SJSA1 (cell line): ENCODE measurements at places on chromosomes 3 and 15.

DNA sequence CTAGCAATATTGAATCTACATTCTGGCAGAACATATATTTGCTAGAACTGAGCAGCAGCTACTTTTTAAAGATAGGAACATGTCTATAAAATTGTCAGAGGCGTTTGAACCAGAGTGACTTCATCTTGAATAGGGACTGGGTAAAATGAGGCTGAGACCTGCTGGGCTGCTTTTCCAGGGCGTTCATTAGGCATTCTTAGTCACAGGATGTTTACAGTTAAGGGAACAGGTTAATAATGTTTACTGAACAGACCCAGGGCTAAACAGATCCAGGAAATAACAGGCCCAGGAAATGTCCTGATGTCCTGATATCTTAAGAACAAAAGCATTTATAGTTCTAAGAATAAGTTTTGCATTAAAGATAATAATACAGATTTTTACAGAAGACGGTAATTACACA is 34.5 kb upstream of the B3GALNT1 start:
- no peak for DNase-seq

DNA sequence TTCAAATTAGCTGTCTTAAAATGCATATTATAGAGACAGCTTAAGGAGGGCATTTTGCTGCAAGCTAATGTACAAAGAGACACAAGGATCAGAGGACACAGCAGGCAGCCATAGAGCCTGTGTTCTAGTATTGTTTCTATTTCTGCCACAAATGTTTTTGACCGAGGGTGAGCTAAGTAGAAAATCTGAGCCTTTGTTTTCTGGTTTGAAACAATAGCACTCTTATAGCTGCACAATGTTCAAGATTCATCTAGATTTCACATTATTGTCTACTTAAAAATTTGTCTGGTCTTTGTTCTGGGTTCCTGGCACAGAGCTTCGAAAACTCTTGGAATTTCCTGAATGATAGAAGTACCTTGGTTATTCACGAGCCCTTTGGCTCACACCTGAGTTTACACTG is 40.0 kb upstream of the TUSC7 start:
- DNase-seq: no peak

- DNase-seq: no peak
These were observed 56.2 kb downstream of the ITGA11 start for GRCh38 chr15:68375716-68376220.

- DNase-seq: no peak
These were observed 143.5 kb upstream of the NECTIN3 start for GRCh38 chr3:110928016-110928662.

DNA sequence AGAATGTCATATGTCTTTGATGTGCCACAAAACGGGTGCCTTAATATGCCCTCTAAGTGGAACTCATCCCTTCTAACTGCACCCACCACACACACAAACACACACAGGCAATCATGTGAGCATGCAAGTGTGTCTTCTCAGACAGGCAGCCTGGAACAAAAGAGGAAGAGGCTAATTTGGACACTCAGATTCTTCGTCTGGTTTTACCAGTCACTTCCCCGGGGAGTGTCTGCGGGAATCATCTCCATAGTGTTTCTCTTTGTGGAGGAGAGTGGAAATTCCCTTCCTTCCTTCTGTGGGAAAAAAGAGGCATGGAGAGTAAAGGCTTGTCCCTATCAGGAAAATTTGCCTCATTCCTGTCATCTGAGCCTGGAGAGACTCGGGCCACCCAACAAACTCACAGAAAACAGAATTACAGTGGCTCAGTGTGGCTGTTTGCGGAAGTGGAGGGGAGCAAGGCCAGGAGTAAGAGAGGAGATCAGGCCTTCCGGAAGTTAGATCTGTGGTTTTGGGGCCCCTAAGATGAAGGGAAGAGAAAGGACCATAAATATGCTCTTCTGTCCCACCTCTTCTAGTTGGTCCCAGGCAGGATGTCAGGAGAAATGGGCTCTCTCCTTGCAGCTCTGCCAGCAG is 212.6 kb upstream of the SEMA6D start:
- DNase-seq: no peak

DNA sequence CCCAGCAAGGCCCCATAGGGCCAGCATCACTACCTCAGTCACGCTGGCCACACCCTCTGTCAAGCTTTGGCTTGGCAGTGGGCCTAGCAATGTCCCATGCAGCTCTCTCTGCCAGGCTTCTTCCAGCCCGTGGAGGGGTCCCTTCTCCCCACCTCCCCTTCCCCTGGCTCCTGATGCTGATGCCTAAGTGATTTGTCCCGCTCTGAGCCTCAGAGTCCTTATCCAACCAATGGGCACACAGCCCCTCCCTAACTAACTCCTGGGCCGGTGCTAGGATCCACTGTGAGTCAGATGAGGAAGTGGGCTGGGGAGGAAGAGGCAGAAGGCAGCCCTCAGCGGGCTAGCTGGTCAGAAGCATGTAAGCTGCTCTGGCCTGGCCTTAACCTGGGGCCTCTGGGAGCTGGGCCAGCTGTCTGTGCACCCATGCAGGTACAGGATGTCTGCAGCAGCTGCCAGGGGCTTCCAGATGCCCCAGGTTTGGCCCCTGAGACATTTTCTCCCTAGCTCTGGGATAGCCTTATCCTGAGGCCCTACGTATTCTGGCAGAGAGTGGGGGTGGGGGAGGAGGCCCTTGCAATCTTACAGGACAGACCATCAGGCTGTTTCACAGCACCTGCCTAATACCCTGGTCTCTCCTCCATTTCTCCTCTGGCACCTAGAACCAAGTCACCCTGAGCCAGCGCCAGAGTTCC is 740 bp upstream of the ZBTB47 start:
- peak; percentile 67 for DNase-seq

- no peak for DNase-seq
These were observed 128.5 kb downstream of the SERPINI1 start for GRCh38 chr3:167863811-167864551.

GRCh38 chr15:75227663-75228280 is 26.1 kb downstream of the C15orf39 start:
- DNase-seq: no peak

- no peak for DNase-seq
These were observed 40.5 kb downstream of the SOX2 start for GRCh38 chr3:181752202-181752671.

GRCh38 chr3:133935843-133936769 is 40.4 kb upstream of the RAB6B start:
- no peak for DNase-seq

DNA sequence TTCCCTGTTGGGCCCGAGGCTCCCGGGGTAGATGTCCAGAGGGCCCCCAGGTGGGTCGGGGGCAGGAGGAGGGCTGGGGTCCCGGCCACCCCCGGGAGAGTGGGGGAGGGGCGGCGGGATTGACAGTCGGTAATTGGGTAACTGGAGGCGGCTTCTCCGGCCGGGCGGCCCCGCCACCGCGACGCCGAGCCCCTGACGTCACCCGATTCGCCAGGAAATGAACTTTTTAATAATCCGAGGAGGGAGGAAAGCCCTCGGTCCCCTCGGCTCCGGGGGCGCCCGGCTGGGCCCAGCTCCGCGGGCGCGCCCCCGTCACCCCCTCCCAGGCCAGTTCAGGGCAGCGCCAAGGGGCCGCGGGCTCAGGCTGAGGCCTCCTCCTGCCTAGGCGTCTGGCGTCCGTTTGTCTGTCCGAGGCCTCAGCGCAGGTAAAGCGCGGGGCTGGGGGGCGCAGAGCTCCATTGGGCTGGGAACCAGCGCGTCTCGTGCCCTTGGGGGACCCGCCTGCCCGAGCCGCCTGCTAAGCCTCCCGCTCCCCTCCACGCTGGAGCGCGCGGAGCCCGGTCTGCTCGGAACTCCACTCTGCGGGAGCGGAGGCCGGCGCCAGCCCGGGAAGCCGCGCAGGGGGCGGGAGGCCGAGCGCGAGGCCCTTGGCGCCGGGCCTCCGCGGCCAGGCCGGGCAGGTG is 3.9 kb downstream of the GATA2 start:
- DNase-seq: peak; percentile 77

DNA sequence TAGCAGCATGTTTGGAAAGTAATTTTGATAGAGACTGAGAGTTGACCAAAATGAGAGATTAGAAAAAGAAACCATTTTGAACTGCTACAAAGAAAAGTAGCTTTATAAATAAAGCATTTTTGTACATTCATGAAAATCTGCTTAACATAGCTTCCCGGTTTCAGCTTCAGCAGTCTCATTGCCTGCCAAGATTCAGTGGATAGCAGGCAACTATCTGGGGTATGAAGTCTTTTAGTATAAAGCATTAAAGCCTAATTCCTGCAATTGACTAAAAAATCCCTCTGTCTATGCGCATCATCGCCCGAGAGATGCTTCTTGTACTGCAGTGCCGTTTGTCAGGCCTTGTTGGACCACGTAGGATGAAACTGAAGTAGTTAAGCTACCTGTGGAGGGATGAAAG is 588.4 kb downstream of the NAALADL2 start:
- DNase-seq: no peak

GRCh38 chr15:79858469-79858868 is 38.3 kb downstream of the MTHFS start:
- DNase-seq: no peak

GRCh38 chr3:88807491-88808105 is 299.8 kb upstream of the EPHA3 start:
- DNase-seq: peak; percentile 28

DNA sequence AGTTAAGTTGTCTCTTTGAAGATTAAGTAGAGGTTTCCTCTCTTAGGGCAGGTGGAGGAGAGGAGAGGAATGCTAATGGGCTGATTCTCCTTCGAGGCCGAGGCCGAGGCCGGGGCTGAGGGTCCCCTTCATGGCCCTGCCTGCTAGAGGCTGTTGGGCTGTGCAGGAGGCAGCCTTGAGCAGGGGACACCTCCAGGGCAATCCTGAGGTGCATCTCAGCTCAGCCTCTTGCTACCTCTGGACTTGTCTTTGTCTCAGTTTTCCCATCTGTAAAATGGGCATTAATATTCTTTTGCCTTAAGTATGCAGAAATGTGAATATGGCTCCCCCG is 97.7 kb upstream of the PRR20G start:
- DNase-seq: no peak

DNA sequence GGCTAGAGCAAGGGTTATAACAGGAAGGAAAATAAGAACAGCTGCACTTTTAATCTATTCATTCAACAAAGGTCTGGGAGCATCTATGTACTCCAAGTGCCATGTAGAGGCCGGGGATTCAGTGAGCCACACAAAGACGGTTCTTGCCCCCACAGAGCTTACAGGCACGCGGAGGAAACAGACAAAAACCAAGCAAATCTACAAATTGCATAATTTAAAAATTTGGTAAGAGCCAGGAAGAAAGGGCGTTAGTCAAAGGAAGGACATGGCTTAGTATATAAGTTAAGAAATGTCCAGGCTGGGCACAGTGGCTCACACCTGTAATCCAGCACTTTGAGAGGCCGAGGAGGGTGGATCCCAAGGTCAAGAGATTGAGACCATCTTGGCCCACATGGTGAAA is 10.4 kb upstream of the GREM1 start:
- DNase-seq: no peak

DNA sequence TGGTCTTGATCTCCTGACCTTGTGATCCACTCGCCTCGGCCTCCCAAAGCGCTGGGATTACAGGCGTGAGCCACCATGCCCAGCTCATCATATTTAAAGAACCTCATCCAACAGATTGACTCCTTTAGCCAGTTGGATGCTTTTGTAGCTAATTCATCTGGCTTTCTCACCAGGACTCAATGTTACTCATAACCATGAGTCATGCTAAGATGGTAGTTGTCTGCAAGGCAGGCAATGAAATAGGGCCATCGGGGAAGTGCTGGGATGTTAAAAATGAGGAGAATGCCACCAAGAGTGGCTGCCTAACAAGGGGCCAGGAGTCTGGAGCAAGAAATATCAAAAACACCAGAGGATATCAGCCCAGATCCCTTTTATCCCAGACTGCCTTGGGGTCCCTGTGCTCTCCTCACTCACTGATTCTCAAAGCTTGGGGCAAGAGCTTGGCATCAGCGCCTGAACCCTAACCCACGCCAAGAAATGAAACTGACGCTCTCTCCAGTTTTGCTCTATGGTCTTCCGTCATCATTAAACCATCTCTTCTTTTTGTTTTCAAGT is 7.4 kb upstream of the PCOLCE2 start:
- DNase-seq: no peak

- DNase-seq: no peak
These were observed 1.3 kb downstream of the FAM43A start for GRCh38 chr3:194686816-194687637.

- DNase-seq: no peak
These were observed 52.6 kb downstream of the SYNM start for GRCh38 chr15:99157456-99157855.
